Stimulated activated naive B cell treated with anti-CD40 and anti-IgM and Interleukin-4, amounts not matched to agents 10 μg/mL and 1 μg/mL and 100 μg/mL, for 72 hours (primary cell): ENCODE measurements at places on chromosomes 5 and 9.

DNA sequence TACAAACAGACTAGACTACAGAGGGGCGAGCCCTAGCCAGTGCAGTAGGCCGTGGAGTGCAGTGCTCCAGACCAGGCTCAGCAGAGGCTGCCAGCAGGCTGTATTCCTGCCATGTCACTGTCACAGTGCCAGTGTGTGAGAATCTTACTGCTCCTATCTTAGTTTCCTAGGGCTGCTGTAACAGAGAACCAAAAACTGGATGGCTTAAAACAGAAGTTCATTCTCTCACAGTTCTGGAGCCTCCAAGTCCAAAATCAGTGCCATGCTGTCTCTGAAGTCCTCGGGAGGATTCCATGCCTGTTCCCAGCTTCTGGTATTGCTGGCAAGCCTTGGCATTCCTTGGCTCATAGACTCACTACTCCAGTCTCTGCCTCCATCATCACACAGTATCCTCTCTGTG lies 75.0 kb upstream of the SAP30L start:
- no peak for DNase-seq

DNA sequence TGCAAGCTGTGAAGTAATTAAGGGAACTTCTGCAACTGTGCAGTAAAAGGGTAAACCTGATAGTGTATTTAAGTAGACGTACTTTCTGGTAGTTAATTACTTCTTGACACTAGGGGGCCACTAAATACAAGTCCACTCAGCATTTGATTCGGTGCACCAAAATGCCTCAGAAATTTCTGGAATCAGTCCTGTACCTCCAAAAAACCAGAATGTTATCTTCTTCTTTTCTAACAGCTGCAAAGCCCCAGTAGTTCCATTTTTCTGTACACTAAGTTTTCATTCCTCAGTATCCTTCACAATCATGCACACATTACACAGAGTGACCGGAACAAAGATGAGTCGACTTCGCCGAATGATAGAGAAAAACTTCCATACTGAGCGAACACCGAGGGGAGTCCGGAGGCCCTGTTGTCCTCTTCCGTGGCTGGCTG lies 484 bp downstream of the GFM2 start:
- DNase-seq, result peak; percentile 1

DNA sequence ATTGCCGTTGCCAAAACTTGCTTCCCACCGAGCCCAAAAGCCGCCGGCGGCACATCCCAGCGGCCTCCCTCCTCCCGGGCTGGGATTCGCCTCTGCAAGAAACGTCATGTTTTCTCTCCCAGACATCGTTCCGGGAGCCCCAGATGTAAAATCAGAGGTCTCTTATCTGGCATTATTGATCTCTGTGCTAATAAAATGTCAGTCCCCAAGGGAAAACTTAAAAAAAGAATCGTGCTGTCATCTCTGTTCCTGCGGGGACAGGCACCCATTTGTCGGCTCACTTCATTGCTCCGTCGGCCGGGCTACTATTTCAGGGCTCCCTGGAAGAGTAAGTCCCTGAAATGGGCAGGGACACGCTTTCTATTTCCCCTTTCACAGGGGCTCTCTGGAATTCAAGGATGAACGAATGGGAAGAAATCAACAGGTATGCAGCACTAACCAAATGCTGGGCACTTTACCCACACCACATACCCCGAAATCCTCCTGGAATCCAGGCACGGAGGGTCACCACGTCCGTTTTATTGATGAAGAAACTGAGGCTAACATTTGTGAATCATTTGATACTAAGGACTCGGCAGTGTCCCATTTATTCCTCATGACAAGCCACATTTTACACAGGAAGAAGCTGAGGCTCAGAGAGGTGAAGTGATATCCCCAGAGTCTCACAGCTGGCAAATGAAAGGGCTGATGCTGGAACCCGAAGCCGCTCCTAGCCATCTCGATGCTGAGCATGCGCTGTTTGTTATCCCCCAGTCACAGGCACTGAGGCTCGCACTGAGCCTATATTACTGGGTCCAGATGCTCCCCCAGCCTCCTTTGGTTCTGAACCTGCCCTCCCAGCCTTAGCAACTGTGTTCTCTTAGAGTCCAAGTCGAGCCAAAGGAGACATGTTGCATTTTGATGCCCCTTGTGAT lies 35.7 kb upstream of the MSX2 start:
- DNase-seq, result no peak

GRCh38 chr5:108606185-108606584 lies 141.5 kb upstream of the FER start:
- no peak for DNase-seq

DNA sequence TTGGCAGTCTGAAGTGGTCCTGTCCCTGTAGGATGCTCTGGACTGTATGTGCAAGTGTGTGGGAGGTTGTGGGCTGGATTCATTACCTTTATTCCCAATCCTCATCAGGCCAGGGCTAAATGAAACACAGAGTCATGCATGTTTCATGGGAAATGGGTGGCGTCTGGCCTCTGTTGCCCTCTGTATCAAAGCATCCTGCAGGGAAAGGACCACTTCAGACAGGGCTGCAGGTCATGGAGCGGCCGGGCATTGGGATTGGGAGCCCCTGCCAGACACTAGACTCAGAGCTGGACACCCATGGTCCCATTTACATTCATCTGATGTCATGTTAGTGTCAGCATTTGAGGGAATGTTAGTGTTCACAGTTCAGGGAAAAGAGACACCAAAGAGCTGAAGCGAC lies 53.8 kb downstream of the UBE2QL1 start:
- no peak for DNase-seq

- DNase-seq, result no peak
These were observed 70.4 kb upstream of the SNX2 start for GRCh38 chr5:122704247-122705036.

DNA sequence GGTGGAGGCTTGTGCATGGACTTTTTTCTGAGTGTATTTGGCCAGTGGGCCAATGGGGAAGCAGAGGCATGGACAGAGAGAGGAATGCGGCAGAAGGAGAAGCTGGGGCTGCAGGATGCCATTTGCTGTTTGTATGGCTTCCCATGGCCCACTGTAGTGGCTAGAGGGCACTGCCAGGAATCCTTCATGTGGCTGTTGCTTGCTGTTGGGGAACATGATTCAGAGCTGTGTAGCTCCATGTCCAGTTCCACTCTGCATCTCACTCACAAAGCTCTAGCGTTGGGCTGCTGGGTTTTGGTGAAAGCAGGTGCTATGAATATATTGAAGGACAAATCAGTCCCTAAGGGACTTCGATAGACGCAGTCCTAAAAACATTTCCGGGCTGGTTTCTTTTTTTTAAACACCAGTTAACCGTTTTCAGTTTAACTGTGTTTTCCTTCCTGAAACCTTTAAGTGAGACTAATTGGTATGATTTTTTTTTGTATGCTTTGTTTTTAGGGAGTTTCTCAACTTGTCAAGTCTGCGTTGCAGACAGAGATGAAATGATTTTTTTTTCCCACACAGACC lies 51.3 kb downstream of the SLC22A5 start:
- peak; percentile 66 for DNase-seq

DNA sequence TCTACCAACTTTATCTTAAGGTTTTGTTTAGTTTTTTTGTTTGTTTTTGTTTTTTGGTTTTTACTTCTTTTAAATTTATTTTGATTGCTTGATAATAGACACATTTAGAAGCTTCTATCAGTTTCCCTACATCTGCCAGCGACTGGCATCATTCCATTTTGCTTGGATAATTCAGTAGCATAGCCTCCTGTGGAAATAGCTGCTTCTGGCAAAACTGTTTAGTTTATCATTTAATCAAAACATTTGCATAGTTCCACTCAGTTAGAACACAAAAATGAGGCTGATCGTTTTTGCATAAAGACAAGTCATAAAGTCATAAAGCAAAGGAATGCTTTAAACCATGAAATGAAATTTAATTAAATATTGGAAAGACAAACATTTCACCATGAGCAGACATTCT lies 133.7 kb upstream of the NFIL3 start:
- DNase-seq, result no peak
